ENCODE measurements at places on chromosomes 11 and 22. TPM values are rescaled to one million over a fixed set of nuclear protein-coding genes. Genes with fewer than 3 reads are reported as not detected.

Gene GALR3
- total RNA-seq, result not detected

Gene SYT13
- total RNA-seq, result not detected

Gene CRYBB2
- 0.45 TPM for total RNA-seq

Gene MUC15
- not detected for total RNA-seq

Gene OR9G4
- not detected for total RNA-seq

Gene JHY
- 3.1 TPM for total RNA-seq

- no peak overlapping the region for H3K27ac ChIP-seq
- no peaks in the 10 kb centered on the region for H3K36me3 ChIP-seq
- peaks cover 8% of the 10 kb centered on the region for H3K27me3 ChIP-seq
- peaks cover 8% of the 10 kb centered on the region for H3K4me1 ChIP-seq
- H3K4me3 ChIP-seq, result no peak overlapping the region
These were observed 15.2 kb downstream of the MB start for GRCh38 chr22:35601743-35602615.

DNA sequence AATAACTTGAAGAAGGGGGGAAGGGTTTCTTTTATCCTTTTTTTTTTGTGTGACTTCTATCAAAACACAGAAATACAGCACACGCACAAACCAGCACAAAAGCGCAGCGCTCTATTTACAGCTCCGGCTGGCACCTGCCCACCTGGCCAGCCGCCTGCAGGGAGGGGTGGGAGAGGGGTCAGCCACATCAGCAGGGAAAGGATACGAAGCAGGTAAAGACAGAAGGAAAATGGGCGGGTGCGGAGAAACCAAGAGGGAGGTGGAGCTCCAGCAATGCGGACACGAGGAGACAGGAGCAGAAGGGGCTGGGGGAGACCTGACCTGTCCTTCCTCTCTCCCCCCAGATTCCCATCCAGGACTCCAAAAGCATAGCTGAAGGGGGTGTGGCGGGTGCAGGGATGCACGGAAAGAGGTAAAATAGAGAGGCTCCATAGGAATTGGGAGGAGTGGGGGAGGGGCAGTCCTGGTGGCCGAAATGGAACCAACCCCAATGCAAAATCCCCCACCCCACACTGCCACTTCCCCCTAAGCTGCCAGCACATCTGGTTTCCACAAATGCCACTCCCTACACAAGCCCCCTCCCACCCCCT, 14.1 kb downstream of the CXCR5 start:
- no peak overlapping the region for H3K4me3 ChIP-seq
- peaks cover 45% of the 10 kb centered on the region for H3K36me3 ChIP-seq
- DNase-seq, result no peak
- peaks cover 53% of the 10 kb centered on the region for H3K4me1 ChIP-seq
- H3K27ac ChIP-seq, result peak overlapping the region; percentile 88
- no peaks in the 10 kb centered on the region for H3K27me3 ChIP-seq

DNA sequence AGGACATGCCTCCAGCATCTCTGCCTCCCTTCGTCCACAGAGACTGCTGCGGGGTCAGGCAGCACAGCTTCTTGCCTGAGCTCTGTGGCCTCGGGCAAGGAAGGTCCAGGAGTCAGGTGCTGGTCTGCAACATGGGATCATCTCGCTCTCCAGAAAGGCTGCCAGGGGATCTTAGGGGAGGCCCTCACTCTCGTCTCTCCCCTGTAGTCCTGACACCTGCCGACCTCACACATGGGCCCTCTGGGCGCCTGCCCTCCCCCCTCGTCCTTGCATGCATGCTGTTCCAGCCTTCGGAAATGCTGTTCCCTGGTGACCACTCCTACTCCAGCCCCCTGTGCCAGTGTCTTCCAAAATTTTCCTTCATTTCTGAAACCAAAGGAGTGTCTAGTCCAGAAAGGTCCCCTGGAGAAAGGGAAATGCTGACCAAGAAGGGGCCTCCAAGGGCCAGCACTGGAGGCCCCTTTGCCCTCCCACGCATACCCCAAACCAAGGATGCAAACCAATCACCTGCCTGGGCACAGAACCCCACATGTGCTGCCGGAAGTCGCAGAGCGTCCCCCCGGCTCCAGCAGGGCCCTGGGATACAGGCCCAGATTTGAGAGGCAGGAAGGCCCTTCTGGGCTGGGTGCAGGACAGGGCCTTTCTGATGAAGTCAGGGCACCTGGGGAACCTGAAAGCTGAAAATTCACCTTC, 41.0 kb downstream of the IGF2 start:
- H3K36me3 ChIP-seq, result no peaks in the 10 kb centered on the region
- H3K27ac ChIP-seq, result no peak overlapping the region
- no peak overlapping the region for H3K4me3 ChIP-seq
- H3K27me3 ChIP-seq, result peaks cover 7% of the 10 kb centered on the region
- DNase-seq, result no peak
- H3K4me1 ChIP-seq, result peaks cover 3% of the 10 kb centered on the region

GRCh38 chr11:123611698-123612097, 42.7 kb downstream of the SCN3B start:
- no peaks in the 10 kb centered on the region for H3K4me1 ChIP-seq
- H3K27ac ChIP-seq, result no peak overlapping the region
- peaks cover 37% of the 10 kb centered on the region for H3K36me3 ChIP-seq
- H3K27me3 ChIP-seq, result no peaks in the 10 kb centered on the region
- DNase-seq, result no peak

DNA sequence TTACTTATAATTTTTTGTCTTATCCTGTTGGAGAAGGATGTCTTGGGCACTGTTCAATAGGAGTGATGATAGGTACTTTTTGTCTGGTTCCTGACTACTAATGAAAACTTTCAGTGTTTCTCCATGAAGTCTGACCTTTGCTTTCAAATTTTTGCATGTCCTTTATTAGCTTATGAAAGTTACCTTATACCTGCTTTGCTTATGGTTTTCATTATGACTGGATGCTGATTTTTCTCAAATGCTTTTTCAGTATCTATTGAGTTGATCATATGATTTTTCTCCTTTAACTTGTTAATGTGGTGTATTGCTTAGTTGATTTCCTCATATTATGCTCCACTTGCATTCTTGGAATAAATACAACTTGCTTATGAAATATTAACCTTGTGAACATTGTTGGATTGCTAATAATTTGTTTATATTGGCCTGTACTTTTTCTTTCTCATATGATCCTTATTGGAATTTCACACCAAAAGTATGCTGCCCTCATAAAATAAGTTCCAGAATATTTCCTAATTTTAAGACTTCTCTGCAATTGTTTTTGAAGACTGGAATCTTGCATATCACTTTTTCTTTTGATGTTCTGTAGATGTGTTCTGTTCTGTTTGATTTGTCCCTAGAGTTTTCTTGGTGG, 85.0 kb upstream of the SC5D start:
- no peak overlapping the region for H3K27ac ChIP-seq
- no peaks in the 10 kb centered on the region for H3K4me1 ChIP-seq
- H3K4me3 ChIP-seq, result no peak overlapping the region
- no peak for DNase-seq

GRCh38 chr22:43388420-43388851, 23.4 kb upstream of the MPPED1 start:
- H3K27me3 ChIP-seq, result peaks cover 24% of the 10 kb centered on the region
- no peaks in the 10 kb centered on the region for H3K36me3 ChIP-seq
- no peaks in the 10 kb centered on the region for H3K4me1 ChIP-seq
- no peak overlapping the region for H3K4me3 ChIP-seq

- DNase-seq, result no peak
- H3K4me1 ChIP-seq, result no peaks in the 10 kb centered on the region
- H3K4me3 ChIP-seq, result no peak overlapping the region
- no peak overlapping the region for H3K27ac ChIP-seq
- H3K27me3 ChIP-seq, result no peaks in the 10 kb centered on the region
These were observed 286.4 kb downstream of the NXPE2 start for GRCh38 chr11:114964676-114965214.

DNA sequence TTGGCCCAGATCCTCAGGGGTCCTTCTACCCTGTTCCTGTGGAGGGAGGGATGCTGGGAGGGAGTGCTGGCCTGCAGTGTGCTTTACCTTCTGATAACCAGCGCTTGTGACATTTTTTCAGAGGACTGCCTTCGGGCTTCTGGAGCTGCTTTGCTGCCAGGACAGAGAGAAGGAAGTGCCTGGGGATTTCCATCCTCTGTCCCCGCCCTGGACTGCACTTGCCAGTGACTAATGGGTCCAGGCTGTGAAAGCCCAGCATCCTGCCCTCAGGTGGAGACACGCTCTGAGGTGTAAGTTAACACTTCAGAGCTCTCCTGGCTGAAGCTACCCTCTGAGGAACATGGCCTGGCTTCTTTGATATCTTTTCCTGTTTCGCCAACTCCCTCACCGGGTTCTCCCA, 158.7 kb upstream of the SYT13 start:
- H3K36me3 ChIP-seq, result no peaks in the 10 kb centered on the region
- H3K4me1 ChIP-seq, result no peaks in the 10 kb centered on the region
- H3K27ac ChIP-seq, result no peak overlapping the region
- H3K4me3 ChIP-seq, result no peak overlapping the region
- H3K27me3 ChIP-seq, result peaks cover 5% of the 10 kb centered on the region
- no peak for DNase-seq

DNA sequence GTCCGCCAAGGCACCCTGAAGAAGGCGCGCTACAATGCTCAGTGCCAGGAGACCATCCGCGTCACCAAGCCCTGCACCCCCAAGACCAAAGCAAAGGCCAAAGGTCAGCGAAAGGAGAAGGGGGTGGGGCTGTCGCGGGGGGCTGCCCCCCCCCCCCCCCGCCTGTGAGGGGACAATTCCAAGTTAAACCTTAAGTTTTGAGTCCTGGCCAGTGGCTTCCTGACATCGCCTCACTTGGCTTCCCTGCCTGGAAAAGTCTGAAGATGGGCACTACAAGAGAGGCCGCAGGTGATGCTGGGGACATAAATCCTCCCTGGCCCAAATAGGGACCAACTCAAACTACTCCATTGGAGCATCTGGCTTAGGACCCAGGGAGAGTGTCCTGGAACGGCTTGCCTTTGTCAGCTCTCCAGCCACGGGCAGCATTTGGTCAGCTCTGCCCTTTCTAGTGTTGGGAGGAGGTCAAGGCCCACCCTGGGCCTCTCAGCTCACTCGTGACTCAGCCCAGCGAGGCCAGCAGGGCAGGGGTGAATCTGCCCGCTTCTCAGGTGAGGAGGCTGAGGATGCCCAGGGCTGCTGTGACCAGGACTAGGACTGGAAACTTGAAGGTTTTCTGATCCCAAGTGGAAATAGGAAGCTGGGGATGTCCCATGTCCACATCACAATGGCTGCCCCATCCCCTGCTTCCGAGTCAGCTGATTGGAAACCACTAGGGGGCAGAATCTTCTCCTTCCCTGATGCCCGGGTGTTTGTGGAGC, 1.4 kb downstream of the MDK start:
- H3K27ac ChIP-seq, result no peak overlapping the region
- no peak overlapping the region for H3K4me3 ChIP-seq
- peaks cover 32% of the 10 kb centered on the region for H3K27me3 ChIP-seq
- no peak for DNase-seq
- H3K36me3 ChIP-seq, result peaks cover 12% of the 10 kb centered on the region
- peaks cover 15% of the 10 kb centered on the region for H3K4me1 ChIP-seq

GRCh38 chr11:27672836-27673464, 27.3 kb downstream of the BDNF start:
- H3K27ac ChIP-seq, result no peak overlapping the region
- no peaks in the 10 kb centered on the region for H3K36me3 ChIP-seq
- no peaks in the 10 kb centered on the region for H3K27me3 ChIP-seq

GRCh38 chr22:34502821-34503220, 563.1 kb upstream of the ISX start:
- no peaks in the 10 kb centered on the region for H3K36me3 ChIP-seq
- H3K27me3 ChIP-seq, result no peaks in the 10 kb centered on the region
- DNase-seq, result no peak
- H3K4me3 ChIP-seq, result no peak overlapping the region

DNA sequence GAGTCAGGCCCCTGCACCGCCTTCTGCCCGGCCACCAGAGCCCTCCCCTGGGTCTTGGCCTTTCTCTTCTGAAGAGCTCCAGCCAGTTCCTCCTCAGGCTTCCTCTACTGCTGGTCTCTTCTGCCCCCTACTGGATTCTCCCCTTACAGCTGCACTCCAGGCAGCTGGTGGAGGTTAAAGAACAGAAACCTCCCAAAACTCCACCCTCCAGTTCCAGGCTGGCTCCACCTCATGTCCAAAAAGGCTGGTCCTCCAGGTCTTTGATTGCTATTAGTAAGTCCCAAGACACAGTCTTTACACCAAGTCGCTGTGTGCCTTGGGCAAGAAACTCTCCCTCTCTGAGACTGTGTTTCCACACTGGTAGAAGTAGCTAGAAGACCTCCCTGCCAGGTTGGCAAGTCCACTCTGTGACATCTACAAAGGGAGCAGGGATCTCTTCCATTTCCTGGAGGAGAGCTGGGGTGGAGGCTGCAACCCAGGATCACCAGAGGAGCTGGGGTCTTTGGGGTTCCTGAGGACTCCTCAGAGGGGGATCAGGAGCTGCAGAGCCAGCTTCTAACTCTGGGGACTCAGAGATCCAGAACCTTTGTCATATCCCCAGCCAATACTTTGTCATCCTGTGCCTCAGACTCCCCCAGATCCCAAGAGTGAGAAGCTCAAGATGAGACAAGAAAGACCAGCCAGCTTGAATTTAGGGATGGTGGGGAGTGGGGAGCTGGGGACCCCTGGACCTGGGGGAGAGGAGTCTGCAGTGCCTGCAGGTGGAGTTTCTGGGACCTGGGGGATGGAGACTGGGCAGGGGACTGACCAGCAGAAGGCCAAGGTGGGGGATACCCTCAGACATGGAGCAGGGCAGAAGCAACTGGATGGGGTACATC, 3.4 kb upstream of the IGLL5 start:
- peaks cover 26% of the 10 kb centered on the region for H3K27me3 ChIP-seq
- no peak overlapping the region for H3K27ac ChIP-seq
- no peak overlapping the region for H3K4me3 ChIP-seq
- peak; percentile 85 for DNase-seq
- H3K4me1 ChIP-seq, result peaks cover 14% of the 10 kb centered on the region
- H3K36me3 ChIP-seq, result no peaks in the 10 kb centered on the region

Measured in activated CD4-positive, alpha-beta T cell treated with anti-CD3 and anti-CD28 coated beads, Interleukin-2, amount 10 ng/mL, durations not matched to agents 7 days and 5 days (primary cell).